ENCODE measurements at places on chromosomes 1 and 21.

- no peak for DNase-seq
Observed at GRCh38 chr1:164765992-164766720, 207.2 kb downstream of the PBX1 start.

GRCh38 chr1:110542725-110543124 is 23.8 kb upstream of the KCNA10 start:
- DNase-seq = no peak

DNA sequence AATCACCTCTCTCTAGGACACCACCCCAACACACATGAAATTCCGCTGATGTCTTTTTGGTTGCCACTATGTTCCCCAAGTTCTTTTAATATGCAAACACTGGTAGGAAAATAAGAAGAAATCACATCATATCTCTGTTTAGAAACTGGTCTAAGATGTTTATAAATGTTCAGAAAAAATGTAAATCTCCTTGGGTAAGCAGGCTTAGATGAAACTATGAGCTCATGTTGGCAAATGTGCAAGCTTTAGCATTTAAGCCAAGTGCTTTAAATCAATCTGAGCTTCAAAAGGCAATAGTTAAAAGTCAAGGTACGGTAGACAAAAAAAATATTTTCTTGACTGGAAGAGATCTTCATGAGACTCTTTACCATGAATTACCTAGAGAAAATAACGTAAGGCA is 25.2 kb upstream of the SLAMF9 start:
- DNase-seq = no peak

DNA sequence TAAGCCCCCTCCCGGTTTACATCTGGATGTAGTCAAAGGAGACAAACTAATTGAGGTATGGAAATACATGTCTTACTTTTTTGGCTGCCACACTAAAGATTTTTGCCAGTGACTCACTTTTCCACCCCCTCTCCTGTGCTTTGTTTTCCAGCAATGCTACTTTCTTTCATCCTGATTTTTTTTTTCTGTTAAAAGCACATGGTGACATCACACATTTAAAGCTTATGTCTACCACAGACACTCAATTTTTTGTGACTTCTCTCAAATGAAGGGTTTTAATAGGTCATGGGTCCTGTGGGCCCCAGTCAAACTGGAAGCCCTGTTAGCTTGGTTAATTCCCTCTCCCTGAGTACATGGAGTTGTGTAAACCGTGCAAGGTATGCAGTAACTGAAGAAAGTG is 2.2 kb downstream of the PPP1R8 start:
- no peak for DNase-seq

DNA sequence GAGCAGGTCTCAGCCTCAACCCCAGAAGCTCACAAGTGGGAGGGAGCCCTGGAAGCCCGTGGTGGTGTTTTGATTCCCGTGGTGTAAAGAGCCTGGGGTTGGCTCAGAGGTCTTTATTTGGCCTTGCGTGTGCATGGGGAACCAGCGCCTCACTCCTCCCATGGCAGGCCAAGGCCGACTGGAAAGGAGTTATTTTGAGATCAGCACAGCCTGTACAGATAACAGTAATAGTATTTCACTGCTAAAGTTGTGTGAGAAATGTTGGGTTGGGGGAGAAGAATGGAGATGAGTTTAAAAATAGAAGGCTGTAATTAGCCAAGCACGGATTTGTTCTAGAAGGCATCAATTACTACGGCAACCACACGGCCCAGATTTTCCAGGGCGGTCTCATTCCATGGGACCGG is 186.5 kb downstream of the DYRK1A start:
- DNase-seq = no peak

All from chondrocyte (in vitro differentiated cells).